Fibroblast of lung (primary cell): ENCODE measurements at places on chromosomes 13 and 19. TPM values are rescaled to one million over a fixed set of nuclear protein-coding genes. Genes with fewer than 3 reads are reported as not detected.

CACNG6 gene
- total RNA-seq, result under 0.01 TPM in 1 of 2 replicates, not detected in the other

GRCh38 chr13:48592688-48593049 lies 59.8 kb upstream of the RCBTB2 start:
- no peaks in the 10 kb centered on the region for H3K36me3 ChIP-seq
- no peaks in the 10 kb centered on the region for H3K4me1 ChIP-seq
- DNase-seq, result no peak
- H3K27ac ChIP-seq, result no peak overlapping the region

- no peak overlapping the region for H3K4me3 ChIP-seq
- no peak for DNase-seq
These were observed 145.2 kb downstream of the KCTD12 start for GRCh38 chr13:76741046-76741445.

DNA sequence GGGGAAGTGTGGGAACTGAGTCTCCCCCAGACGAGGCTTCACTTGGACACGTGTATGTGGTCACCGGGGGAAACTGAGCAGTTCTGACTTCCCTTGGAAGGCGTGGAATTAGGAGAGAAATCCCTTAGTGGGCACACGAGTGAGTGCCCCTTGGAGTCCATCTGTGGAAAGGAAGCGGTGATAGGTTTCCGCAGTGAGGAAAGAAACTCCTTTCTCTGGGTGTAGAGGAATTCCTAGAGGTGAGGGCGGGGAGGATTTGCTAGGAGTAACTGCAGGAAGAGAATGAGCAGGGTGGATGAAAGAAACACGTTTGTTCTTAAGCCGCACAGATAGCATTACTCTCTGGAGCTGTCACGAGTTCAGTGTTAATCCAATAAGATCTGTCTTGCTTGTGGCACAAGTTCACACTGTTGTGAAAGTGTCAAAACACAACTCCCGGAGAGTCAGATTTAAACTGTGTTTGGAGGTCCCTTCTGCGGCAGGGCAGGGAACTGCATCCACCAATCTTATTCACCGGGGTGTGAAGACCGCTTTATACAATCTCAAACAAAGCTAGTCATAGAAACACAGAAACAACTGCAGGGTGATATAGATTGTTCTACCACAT lies 1.2 kb downstream of the KL start:
- peaks cover 24% of the 10 kb centered on the region for H3K27me3 ChIP-seq
- no peak overlapping the region for H3K27ac ChIP-seq
- H3K4me3 ChIP-seq, result no peak overlapping the region
